ENCODE measurements at places on chromosomes 1 and 21.

DNA sequence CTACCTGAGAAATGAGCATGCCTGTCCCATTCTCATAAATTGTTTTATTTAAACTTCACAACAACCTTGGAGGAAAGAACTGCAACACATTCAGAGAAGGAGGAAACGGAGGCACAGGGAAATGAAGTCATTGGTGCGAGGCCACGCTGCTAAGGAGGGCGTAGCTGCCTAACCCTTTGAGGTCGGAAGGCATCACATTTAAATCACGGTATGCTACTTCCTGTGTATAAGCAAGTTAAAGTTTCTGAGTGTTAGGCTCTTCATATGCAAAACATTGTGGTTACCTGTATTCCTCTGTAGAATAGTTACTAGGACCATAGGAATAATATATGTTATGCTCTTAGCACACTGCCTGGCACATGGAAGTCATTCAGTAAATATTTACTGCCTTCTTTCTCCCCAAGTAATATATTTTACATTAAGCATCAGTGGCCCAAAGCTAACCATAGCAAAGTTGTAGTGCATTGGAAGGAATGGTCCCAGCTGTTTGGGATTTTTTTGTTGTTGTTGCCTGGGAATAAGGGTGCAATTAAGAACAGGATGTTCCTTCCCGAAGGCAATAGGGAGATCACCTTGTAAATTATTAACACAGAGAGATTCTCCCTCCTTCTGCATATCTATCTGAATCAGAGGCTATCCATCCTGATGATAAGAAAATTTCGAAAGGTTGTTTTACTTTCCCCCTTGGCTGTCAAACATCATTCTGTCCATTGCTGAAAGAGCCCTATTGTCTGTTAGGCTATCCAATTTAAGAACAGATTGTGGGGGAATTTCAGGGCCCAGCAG, 192.2 kb upstream of the C8B start:
- DNase-seq: no peak

GRCh38 chr21:36288651-36289243, 31.2 kb upstream of the MORC3 start:
- DNase-seq: no peak

- DNase-seq: no peak
Measured at GRCh38 chr1:199678771-199679170, 348.7 kb upstream of the NR5A2 start.

DNA sequence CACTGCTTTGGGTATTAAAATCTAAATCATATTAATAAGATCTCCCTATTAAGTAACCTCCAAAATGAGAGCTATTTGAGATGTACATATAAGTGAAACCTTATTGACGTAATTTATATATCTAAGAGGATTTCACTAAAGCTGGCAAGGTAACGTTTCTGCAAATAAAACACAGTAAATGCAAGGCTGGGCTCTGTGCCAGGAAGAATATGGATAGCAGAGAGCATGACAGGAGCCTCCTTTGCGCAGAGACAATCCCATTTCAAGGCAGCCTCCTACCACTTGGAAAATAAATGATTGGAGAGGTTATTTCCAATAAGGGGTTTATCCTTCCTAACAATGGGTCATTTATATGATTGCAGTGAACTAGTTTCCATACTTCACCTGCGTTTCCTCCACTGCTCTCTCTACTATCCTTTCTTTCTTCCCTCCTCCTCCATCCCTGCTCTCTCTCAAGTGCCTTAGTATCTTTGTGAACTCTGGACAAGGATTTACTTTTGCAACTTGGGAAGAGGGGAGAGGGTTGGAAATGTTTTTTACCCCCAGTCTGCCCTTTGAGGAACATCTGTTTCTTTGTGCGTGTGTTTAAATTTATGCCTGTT, 3.0 kb upstream of the NFIA start:
- no peak for DNase-seq

- DNase-seq: no peak
Measured at GRCh38 chr21:33286076-33286475, 19.9 kb downstream of the IL10RB start.

DNA sequence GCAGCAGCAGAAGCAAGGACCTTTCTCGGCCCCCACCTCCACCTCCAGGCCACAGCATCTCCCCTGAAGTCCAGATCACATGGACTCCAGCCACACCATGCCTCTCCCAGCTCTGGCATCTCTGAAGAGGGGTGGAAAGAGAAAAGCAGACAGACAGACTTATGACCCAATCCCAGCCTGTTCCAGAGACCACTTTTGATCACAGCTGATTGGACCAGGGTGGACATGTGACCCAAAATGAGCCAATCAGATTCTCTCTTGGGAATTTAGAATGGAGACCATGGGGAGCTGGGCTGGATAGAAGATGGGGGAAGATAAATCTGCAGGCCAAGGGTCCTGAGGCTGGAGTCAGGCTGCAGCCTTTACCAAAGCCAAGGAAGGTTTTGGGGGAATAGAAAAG, 16.4 kb downstream of the HTR1D start:
- no peak for DNase-seq

DNA sequence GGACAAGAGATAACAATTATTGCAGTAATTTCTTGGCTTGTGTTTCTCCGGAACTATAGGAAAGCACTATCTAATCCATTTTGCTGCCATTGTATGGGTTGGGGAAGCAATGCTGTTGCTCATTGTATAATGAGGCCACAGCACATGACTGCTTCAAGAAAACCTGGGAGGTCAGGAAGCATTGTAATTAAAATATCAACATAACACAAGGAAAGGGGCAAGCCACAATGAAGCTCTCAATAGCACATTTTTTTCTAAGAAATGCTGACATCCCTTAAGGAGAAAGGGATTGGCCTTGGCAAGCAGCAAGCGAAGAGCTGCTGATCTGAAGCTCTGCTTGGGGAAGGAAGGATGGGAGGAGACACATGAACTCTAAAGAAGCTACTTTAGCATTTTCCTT, 44.0 kb downstream of the PLPP3 start:
- DNase-seq: peak; percentile 91

DNA sequence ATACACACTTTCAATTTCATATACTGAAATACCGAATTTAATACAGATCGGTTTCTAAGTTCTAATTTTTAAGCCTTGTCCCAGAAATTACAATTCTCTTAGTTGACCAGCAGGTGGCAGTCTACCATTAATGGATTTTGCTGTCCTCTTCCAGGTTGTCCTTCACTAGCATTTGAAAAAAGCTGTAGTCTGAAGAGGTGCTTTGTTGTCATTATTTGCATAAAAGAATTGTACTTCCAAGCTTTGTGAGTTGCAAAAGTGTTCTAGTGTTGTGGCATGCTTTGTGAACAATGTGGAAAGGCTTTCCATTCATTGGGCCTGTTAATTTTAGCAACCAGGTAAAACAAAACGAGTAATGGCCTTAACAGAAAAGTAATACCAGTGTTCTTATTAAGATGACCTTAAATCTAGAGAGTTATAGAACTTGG, 193.6 kb downstream of the RPS6KC1 start:
- peak; percentile 68 for DNase-seq

GRCh38 chr1:51189421-51190073, 46.5 kb upstream of the RNF11 start:
- peak; percentile 43 for DNase-seq

DNA sequence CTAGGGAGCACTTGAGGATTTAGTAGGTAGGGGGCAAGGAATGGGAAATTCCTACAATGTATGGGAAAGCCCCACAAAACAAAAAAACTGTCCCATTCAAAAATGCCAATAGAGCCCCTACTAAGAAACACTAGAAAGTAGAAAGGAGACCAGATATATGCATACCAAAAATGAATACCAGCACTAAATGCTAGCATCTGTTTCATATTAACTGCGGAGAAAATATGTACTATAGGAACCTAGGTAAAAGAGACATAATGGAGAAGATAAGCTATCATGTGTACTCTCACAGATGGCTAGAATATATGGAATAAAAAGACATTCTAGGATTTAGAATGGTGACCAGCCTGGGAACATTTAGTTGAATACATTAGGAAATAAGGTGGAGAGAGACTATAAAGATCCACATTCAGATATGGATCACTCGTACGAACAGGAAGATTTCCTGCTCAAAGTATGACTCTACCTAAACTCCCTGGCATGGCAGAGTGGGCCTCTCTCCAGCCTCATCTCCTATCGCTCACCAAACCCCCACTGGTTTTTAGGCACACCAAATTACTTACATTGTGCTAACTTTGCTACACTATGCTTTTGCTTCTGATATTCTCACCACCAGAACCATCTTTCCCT, 18.3 kb downstream of the ZNHIT6 start:
- DNase-seq: no peak

DNA sequence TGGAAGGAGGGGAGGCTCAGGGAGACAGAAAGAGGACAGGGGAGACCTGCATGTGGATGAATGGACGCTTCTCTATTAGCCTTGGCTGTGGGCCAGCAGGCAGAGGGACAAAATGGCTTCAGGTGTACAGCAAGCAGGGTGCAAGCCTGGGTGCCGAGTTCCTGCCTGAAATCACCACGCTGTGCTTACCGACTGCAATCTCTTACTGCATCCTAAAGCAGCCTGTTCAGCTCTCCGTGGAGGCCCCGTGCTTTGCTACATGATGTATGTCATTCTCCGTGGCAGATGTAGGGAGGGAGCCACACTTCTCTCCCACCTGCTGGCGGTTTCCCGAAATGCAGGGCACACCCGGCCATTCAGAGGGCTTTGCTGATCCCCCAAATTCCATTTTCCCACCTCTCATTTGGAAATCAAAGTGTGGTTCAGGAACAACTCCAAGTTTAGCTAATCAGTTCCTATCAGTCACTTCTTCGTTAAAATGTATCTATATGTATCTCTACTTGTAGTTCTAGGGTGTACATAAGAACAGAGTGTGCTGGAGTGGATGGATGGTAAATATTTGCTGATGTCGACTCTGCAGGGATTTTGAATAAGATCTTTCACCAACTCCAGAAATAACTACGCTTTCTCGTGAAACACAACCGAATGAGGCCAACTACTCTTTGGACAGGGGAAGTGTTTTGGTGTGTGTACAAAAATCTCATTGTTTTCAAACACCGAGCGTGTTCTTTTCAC, 122.3 kb upstream of the BACE2 start:
- no peak for DNase-seq

DNA sequence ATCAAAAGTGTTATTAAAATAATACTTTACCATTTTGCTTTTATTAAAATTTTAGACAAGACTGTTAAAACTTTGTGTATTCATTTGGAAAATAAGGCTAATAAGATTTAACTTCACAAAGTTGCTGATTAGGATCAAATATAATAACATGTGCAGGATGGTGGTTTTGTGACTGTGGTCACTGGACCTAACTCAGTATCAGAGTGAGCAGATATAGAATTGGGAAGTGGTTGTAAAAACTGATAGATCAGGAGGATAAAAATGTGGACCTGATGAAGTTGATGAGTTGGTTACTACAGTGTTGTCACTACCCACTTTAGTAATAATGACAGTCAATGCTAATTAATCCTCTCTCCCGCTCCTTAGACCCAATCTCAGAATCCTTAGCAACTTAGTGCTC, 186.4 kb downstream of the AKT3 start:
- DNase-seq: no peak

- DNase-seq: no peak
Measured at GRCh38 chr1:103561643-103562395, 9.6 kb upstream of the AMY2B start.

GRCh38 chr1:55931081-55931940, 648.1 kb downstream of the PLPP3 start:
- no peak for DNase-seq

GRCh38 chr1:96698342-96698983, 23.1 kb upstream of the PTBP2 start:
- no peak for DNase-seq

DNA sequence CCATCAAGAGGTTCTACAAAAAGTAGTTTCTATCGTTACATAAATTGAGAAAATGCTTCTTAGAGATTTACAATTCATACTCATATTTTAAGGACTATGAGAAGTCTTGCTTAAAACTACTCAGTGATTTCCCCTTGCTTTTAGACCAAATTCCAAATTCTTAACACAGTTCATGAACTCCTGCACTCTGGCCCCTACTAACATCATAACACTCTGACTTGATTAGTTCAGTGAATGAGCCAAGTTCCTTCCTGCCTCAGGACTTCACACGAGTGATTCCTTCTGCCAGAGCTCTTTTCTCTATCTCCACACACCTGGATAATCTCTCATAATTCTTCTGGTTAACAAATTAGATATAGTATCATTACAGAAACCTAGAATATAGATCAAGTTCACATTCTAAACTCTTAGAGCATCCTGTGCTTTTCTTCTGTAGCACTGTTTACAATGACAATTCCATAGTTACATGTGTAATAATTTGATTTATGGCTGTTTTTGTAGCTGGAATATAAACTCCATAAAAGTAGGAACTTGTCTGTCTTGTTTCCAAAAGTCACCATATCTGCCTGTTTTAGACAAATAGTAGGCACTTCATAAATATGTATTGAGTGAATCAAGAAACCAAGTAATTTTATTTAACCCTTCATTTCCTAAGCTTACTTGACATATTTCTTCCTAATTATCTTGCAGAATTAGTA, 59.9 kb downstream of the NUF2 start:
- no peak for DNase-seq

DNA sequence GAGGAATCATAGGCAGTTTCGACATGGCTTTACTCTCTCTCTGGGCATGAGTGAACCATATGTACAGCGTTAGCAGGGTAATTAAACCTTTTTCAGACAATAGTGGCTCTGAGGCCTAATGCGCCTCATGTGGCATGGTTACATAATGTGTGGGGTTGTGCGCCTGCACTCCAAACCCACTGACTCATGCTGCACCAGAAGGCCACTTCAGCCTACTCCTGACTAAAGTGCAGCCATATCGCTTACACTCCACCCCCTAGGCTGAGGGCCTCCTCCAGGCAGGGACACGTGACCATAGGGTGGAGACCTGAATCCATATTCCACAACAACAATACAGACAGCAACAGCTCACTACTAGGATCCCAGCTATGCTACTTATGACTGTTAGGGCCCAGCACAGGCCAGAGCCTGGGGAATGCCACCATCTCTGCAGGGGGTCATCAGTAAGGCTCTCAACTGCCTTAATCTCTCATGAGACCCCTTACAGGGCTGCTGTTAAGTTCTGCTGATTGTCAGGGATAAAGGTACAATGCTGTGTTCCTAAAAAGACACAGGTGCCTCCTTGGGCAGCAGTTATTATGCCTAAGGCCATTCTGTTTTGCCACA, 13.4 kb upstream of the ODF2L start:
- no peak for DNase-seq

- no peak for DNase-seq
Measured at GRCh38 chr1:160652924-160653619, 6.2 kb upstream of the SLAMF1 start.

DNA sequence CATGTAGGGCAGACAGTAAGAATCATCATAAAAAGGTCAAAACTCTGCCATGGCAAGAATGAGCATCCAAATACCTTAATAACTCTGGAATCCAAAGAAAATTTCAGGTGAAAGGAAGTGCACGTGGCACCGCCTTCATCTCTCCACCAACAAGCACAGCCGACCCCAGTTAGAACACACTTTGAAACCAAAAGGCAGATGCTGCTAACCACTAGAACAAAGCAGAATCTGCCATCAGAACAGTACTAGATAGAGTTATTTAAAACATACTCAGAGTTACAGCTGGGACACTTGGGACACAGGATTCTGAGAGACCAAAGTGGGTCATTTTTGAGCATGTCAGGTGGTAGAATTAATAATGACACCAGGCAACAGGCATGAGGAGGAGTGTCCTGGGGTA, 106.7 kb upstream of the SOD1 start:
- no peak for DNase-seq

All from NT2/D1 (cell line).